Activated B cell treated with CpG ODN at 0.5 μM for 24 hours (primary cell): ENCODE measurements at places on chromosomes 1 and 21. TPM values are rescaled to one million over a fixed set of nuclear protein-coding genes. Genes with fewer than 3 reads are reported as not detected.

Gene FCRL6
- total RNA-seq = not detected in 2 replicates

Gene TMPRSS15
- total RNA-seq = not detected in 2 replicates

Gene GJA9
- not detected in 2 replicates for total RNA-seq

Gene ARHGEF10L
- 0.59 and 0.62 TPM in 2 replicates for total RNA-seq

Gene BARHL2
- not detected in 2 replicates for total RNA-seq

Gene PAQR6
- total RNA-seq = 1.6 and 1.8 TPM in 2 replicates
